RKO (cell line): ENCODE measurements at places on chromosomes 7 and 10.

- DNase-seq, result peak; percentile 46
Measured at GRCh38 chr7:127396184-127396583, 3.7 kb upstream of the ZNF800 start.

GRCh38 chr7:2164646-2165045 is 68.1 kb downstream of the MAD1L1 start:
- no peak for DNase-seq

GRCh38 chr7:121061677-121062582 is 73.4 kb downstream of the CPED1 start:
- DNase-seq, result no peak

- DNase-seq, result no peak
Measured at GRCh38 chr7:101386558-101387231, 24.0 kb downstream of the COL26A1 start.

- no peak for DNase-seq
Measured at GRCh38 chr10:80161321-80162083, 29.0 kb downstream of the PLAC9 start.

DNA sequence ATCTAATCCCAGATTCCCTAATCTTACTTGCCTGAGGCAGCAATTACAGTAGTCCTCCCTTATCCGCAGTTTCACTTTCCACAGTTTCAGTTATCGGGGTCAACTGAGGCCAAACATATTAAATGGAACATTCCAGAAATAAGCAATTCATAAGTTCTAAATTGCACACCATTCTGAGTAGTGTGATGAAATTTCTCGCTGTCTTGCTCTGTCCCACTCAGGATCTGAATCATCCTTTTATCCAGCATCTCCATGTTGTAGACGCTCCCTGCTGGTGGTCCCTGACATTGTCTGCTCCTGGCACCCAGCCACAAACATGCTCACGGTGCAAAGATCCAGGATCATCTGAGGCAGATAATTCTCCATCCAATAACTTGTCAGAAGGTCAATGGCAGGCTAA is 128.7 kb upstream of the CXCL12 start:
- DNase-seq, result peak; percentile 7

- DNase-seq, result no peak
Measured at GRCh38 chr10:89346405-89347254, 18.8 kb downstream of the IFIT3 start.

DNA sequence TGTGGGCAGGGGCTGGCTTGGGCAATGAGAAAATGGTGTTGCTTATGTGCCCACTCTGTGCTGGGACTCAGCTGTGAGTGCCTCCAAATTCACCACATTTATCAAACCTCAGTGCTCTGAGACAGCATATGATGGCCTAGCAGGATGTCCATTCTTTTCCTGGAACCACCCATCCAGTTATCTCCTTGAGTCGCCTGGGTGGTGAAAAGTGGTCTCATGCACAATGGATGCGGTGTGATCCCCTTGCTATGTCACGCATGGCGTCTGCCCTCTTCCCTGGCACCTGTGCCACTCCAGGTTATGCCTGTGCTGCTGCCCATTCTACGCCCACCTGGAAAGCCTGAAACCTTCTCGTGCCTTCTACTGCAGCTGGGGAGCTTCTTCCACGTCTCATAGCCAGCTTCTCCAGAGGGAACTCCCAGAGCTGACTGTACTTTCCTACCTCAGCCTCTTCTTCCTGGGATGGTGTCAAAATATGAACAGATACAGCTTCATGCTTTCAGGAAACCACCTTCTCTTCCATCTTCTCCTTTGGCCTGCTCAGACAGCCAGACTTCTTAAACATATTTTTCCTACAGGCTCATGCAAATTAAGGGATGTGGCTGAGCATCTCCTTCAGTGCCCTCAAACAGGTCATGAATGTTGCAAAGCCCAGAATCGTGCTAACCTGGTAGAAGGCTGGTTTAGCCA is 147.3 kb downstream of the PFKFB3 start:
- DNase-seq, result no peak

GRCh38 chr7:142445019-142445686 is 187.3 kb upstream of the PRSS58 start:
- no peak for DNase-seq

- DNase-seq, result no peak
Measured at GRCh38 chr10:114310346-114310745, 71.3 kb downstream of the VWA2 start.

DNA sequence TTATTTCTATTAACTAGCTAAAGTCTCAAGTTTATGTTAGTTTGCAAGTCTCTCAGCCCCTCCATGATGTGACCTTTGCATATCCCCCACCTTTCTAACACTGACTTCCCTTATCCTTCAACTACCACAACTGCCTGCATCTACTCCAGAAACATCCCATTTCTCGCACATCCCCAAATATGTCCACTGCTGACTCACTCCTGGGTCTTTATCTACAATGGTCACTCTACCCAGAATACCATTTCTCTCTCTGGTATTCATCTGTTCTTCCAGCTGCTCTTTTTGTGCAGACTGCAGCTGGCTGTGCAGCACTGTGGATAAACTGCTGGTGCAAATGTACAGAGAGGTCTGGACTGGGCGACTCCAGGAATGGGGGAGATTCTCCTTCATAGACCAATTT is 32.7 kb upstream of the PRSS1 start:
- no peak for DNase-seq

DNA sequence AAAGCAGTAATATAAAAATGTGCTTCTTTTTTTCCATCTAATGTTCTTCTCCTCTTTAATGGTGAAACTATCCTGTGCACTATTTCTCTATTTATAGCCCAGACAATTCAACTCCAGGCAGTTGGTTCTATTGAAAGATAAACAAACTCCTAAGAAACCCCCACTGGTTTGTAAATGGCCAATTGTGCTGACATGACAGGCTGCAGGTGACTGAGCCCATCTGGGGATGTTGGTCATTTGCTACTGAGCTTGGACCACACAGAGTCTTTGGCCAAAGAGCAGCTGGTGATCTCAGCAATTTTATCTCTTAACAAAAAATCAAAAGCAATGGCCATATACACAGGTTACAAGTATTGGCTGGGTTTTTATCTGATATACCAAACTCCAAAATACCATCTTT is 631.8 kb upstream of the CELF2 start:
- no peak for DNase-seq

- DNase-seq, result no peak
Measured at GRCh38 chr10:44105696-44106095, 279.2 kb downstream of the CXCL12 start.

DNA sequence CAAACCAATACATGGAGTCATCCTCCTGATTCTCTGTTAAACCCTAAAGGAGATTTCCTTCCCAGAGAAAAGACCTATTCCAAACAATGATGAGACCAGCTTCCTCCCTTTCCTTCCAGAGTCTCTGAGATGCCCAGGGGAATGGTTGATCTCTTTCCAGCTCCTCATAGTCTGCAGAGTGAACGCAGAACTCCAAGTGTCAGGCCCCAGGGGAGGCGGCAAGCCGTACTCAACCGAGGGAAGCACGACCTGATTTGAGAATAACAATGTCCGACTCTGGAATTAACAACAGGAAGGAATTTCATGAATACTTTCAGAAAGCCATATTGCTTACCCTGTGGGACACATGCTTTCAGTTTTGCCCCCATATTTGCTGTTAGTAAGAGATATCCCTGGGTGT is 241.7 kb upstream of the GLI3 start:
- no peak for DNase-seq

GRCh38 chr10:110628161-110628560 is 16.0 kb upstream of the RBM20 start:
- DNase-seq, result no peak

DNA sequence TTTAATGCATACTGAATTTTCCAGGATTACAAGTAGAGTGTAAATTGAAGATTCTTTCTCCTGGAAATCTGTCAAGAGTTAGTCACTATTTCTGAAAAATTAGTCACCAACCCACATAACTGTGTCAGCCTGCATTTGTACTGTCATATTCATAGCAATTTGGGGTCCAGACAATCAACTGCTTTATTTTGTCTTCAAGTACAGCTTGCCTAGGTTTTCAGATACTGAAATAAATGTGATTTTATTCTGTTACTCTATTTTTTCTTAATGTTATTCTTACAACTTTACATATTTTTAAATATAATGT is 55.1 kb downstream of the CUBN start:
- DNase-seq, result peak; percentile 90

DNA sequence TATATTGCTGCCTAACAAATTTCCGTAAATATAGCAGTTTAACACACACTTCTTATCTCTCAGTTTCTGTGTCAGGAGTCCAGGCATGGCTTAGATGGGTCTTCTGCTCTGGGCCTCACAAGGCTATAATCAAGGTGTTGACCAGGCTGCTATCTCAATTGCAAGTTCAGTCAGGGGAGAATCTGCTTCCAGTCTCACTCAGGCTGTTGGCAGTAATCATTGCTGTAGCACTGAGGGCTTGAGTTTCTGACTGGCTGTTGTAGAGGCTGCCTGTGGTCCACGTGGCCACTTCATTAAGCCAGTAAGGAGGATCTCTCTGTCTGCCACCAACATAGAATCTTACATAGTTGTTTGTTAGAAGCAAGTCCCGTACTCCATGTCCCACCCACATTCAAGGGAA is 138.4 kb downstream of the ST7 start:
- no peak for DNase-seq

- DNase-seq, result no peak
Measured at GRCh38 chr7:111586711-111587409, 24.6 kb upstream of the IMMP2L start.

DNA sequence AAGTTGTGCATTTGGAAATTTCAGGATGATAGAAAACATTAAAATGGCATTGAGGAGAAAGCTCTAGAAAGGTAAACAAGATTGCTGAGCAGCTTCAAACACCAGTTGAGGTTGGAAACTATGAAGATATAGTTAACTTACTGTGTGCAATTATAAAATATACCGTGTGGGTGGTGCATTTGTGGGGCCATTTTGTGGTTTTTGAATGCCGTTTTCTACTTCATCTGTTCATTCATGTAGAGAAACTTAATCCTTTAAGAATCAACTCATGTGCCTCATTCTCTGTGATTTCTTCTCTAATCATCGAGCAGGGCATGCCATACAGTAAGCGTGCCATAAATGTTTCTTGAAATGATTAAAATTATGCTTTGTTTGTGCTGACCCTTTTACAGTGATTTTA is 232.8 kb upstream of the TEX47 start:
- DNase-seq, result no peak

- no peak for DNase-seq
Measured at GRCh38 chr10:33321516-33321915, 13.0 kb downstream of the NRP1 start.

- DNase-seq, result no peak
Measured at GRCh38 chr7:47428052-47428767, 153.7 kb downstream of the TNS3 start.

DNA sequence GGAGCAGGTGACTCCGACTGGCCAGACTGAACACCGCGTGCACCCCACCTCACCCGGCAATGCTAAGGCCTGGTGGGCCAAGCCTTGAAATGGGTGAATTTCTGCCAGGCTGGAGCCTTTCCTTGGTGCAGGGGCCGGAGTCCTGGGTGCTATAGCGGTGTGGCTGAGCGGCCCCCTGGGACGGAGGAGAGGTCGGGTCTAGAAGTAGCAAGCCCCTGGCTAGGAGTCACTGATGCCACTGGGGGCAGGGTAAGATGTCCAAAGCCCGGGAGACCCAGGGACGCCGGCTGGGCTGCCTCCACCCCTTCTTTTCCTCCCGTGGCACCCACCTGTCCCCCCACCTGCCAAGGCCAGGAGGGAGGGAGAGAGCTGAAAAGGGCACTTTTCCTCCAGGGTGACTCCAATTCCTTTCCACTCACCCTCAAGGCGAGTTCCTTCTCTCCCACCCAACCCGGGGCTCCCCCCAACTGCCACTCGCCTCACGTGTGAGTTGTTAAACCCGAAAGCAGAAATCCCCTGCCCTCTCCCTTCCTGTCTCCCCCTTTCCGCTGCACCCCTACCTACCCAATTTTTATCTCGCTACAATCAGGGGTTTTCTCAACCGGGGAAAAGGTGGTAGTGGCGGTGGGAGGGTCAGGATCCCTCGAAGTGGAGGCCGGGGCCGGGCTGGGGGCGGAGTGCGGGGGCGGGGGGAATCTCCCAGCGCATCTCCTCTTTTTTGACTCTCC is 6.0 kb upstream of the GATA3 start:
- DNase-seq, result no peak

GRCh38 chr10:59781511-59781910 is 28.3 kb upstream of the MRLN start:
- no peak for DNase-seq

DNA sequence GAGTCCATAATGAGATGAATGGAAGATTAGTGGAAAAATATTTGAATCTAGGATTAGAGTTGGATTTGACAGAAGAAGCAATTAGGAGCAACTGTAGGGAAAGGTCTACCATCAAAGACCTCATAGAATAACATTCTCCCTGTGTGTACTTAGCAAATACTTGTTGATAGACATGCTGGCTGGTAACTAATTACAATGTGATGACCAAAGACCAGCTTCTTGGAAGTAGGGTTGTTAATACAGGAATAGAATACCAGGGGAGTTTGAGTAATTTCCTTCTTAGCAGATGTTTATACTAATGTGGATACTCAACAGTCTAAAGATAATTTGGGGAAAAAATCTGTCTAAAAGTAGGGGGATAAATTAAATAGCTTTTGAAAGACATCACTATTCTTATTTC is 357.5 kb upstream of the BMPER start:
- no peak for DNase-seq

DNA sequence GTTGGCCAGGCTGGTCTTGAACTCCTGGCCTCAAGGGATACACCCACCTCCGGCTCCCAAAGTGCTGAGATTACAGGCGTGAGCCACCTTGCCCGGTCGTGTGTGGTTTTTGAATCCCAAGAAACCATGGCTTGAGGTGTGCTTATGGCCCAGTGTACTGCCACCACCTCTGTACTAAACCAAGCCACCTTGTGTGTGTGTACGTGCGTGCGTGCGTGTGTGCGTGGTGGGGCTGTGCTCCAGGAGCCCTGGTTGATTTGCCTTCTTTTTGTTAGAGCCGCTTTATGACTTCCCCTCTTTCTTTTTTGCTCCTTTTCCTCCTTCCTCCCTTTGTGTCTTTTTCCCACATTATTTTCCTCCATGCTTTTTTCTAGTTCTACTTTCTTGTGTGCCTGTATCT is 121.4 kb downstream of the CAMK1D start:
- no peak for DNase-seq

- DNase-seq, result no peak
Measured at GRCh38 chr7:88635149-88635548, 124.4 kb upstream of the ZNF804B start.

DNA sequence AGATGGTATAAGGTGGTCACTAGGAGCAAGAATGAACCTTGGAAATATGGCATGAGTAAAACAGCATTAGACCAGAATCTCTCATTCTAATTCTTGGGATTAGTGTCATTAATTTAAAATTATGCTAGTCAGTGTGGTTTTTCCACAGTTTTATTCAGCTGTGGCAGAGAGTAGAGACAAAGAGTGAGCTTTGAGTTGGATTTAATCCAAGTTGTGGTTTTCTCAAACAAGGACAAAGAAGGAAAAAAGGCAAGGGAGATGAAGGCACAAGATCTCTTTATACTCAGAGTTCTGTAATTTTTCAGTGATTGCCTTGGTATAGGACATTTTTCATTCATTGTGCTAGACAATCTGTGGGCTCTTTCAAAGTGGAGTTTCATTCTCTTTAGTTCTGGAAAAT is 28.2 kb upstream of the AKAP9 start:
- no peak for DNase-seq

GRCh38 chr10:48572414-48572813 is 32.5 kb downstream of the ARHGAP22 start:
- peak; percentile 87 for DNase-seq
